Neural crest cell (in vitro differentiated cells): ENCODE measurements at places on chromosomes 12 and 14.

DNA sequence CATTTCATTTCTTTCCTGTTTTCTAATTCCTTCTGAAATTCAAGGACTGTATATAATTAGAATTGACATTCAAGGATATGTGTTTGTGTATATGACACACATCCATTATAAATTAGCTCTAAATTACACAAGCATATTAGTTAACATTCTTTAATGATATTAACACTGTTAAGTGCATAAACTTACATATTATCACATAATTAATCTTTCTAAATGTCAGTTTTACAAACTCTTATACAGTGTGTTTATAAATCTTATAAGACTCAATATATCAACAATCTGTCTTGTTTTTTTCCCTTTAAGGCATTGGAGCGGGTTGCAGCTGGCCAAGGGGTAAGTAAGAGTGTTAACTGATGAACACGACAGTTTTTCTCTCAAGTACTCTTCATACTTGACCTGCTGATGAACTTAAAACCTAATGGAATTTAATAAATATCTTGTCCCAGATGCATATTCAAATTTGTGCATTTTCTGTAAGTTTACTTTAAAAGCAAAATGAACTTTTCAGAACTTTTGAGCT lies 76.1 kb downstream of the METTL25 start:
- DNase-seq, result no peak

DNA sequence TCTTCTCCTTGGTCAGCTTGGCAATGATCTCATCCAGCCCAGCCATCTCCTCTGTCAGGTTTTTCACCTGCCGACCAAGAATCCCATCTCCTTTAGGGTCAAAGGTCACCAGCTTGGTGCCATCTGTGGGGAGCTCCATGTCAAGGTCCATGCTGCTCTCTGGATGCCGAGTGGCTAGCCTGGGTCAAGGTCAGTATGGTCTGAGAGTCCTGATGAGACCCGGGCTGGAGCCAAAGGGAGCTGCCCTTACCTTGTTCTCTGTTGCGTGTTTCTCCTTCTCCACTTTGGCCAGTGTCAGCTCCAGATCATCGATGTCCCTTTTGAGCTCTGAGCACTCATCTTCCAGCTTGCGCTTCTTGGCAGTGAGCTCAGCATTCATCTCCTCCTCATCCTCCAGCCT lies 11.8 kb downstream of the MYH7 start:
- no peak for DNase-seq

DNA sequence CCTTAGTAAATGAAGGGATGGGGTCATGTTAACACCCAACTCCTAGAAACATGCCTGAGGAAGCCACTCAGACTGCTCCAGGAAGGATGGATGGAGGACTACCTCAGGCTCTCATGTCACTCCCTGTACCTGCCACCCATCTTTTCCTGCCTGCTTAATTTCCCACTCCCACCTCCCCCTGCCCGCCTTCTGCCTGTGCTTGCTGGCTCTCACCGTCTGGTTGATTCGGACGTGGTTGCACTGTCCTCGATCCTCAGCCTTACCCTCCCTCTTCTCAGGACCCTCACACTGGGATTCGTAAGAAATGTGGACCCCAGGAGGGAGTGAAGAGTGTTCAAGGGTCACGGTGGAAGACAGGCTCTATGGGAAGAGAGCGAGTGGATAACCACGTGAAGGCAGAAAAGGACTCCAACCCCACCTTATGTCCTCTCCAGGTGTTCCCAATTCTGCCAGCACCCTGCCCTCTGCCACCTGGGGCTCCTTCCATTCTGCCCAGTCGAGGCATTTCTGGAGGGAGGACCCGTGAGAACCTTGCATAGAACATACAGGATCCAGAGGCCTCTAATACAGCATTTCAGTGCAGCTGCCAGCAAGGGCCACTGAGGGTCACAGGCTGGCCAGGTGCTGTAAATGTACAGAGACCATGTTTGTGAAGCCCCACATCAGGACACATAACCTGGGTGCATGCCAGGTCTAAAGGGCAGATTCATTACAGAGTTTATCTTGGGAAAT lies 12.9 kb downstream of the ITGB7 start:
- no peak for DNase-seq

- peak; percentile 53 for DNase-seq
Observed at GRCh38 chr14:55271572-55272298, 514 bp downstream of the FBXO34 start.

- no peak for DNase-seq
Observed at GRCh38 chr14:99677231-99678140, 6.6 kb upstream of the CYP46A1 start.

- DNase-seq, result no peak
Observed at GRCh38 chr12:50926415-50926814, 25.9 kb upstream of the HIGD1C start.

- DNase-seq, result no peak
Observed at GRCh38 chr14:26394150-26394810, 203.6 kb downstream of the NOVA1 start.

DNA sequence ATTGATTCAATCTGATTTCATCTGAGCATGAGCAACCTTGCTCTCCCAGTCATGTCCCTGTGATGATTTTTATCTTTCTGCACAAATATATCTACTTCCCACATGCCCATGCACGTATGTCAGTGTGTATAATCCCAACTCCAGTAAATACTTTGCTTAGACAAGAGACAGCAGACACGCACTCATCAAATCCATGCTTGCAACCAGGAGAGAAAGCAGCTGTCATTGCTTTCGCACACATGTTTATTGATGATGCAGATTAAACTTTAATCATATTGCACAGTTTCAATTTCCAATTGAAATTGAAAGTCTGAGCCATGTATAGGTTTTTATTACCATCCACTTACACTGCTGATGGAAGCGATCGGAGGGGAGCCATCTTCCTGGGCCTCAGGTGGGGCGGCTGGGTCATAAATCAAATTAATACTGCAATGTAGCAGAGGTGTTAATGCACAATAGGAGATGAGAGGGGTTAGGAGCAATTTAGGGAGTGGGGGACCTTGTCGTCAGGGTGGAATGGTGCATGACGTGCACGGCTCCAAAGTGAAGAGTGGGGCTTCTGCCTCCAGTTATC lies 68.6 kb upstream of the SRRM4 start:
- DNase-seq, result no peak

DNA sequence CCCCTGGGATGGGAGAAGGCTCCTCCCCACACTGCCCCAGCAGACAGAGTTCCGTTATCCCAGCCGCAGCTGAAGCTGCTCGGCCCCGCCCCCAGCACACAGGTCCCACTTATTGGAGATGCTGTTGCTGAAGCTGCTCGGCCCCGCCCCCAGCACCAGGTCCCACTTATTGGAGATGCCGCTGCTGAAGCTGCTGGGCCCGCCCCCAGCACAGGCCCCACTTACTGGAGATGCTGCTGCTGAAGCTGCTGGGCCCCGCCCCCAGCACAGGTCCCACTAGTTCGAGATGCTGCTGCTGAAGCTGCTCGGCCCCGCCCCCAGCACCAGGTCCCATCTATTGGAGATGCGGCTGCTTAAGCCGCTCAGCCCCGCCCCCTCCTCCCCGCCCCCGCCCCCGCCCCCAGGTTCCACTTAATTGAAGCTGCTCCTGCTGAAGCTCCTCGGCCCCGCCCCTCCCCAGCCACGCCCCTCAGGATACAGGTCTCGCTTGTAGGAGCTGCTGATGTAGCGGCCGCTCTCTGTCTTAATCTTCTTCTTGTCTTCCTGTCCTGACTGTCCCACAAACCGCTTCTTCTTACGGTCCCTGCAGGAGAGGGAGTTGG lies 12.0 kb downstream of the CFAP73 start:
- peak; percentile 40 for DNase-seq

DNA sequence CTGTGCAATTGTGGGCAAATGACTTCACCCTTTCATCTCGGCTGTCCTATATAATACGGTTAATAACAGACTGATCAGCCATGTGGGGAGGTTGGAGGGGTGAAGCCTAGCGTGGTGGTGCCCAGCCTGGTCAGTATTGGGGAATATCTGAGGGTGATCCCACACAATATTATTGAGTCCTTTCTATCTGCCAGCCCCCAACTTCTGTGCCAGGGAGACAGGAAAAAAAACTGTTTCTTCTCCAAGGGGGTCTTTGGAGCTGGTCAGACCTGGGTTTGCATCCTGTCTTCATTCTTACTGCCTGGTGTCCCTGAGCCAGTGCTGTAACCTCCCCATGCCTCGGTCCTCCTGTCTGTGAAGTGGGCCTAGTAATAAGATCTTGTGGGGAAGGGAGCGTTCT lies 6.5 kb downstream of the CYP46A1 start:
- no peak for DNase-seq

- no peak for DNase-seq
Observed at GRCh38 chr12:31768046-31768445, 39.2 kb upstream of the AMN1 start.

GRCh38 chr12:113609692-113610469 lies 138.2 kb upstream of the LHX5 start:
- DNase-seq, result no peak

DNA sequence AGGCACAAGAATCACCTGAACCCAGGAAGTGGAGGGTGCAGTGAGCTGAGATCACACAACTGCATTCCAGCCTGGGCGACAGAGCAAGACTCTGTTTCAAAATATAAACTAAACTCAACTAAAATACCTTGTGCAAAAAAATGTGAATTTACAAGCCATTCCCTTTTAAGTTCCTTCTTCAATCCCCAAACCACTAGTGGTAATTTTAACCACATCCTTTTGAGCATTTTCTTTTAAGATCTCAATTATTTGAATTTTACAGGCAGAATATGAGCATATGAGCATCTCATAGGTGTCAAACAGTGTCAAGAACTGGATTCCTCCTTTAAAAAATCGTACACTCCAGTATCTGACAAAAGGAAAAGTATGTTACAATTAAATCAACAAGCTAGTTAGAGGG lies 57.0 kb upstream of the NPFF start:
- no peak for DNase-seq

GRCh38 chr14:105864651-105865265 lies 338.4 kb downstream of the TMEM121 start:
- DNase-seq, result no peak

DNA sequence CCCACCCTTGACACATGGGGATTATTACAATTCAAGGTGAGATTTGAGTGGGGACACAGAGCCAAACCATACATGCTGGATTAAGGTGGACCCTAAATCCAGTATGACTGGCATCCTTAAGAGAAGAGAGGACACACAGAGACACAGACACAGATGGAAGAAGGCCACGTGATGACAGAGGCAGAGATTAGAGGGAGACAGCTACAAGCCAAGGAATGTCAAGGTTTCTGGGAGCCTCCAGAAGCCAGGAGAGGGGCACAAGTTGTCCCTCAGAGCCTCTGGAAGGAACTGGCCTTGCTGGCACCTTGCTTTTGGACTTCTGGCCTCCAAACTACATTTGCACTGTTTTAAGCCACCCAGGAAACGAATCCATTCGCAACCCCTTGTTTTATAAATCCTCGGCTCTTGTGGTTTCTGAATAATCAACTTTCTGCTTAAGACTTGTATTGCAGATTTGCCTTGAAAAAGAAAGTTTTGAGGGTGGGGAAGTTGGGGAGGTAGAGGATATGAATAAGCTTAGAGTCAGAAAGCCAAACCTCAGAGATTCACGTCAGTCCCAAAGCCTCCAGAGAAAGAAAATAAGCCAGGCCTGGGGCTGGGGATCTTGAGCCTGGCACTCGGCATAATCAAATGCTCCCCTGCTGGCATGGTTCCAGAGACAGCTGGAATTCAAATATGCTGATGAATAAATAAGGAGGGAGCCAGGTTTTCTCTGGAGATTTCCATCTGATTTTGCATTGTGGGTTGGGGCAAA lies 224.2 kb upstream of the PWP1 start:
- no peak for DNase-seq

DNA sequence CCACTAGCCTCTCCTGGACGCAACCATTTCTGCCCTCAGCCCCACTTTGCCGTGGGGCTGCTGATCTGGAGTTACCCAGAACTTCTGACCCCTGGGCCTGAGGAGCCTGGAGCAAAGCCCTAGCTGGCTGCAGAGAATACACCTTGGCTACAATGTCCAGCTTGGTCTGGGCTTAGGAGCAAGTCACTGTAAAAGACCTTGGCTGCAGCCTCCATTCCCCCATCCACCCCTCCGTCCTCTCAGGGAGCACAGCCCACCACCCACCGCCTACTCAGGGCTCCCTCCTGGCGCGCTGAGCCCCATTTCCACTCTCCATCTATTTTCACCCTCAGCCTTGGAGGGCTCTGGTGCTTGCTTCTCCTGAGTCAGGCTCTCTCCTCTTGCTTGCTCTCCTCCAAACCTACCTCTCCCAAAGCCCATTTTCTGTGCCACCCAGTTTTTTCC lies 42.9 kb downstream of the ERH start:
- DNase-seq, result no peak

DNA sequence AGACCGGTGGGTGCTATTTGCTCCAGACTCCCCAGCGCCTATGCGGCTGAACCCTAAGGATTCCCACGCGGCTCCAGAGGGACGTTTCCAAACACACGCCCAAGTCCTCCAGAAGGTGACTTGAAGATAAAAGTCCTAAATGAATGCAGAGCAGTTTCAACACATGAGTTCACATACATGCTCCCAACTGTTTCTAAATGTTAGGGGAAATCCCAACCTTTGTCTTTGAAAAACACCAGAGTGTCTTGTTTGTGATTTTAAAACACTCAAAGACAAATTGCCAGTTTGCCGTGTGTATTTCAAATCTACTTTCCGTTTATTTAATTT lies 252.9 kb upstream of the SFSWAP start:
- no peak for DNase-seq

GRCh38 chr12:114674251-114675047 lies 9.5 kb downstream of the TBX3 start:
- no peak for DNase-seq

DNA sequence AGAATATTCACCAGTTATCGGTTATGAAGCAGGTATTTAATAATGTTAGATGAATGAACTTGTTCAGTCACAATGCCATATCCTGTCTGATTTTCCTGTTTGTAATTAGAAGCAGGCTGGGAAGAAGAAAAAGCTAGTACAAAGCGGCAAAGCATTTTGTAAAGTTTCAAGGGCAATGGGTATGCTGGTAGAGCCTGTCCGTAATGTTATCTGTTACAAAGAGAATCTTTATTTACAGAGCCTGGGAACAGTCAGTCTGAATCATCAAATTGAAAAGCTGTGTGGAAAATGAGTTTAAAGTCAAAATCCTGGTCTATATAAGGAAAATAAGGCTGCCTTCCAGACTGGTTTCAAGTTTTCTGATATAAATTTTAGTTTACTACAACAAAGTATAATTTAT lies 40.5 kb downstream of the PARP11 start:
- no peak for DNase-seq

DNA sequence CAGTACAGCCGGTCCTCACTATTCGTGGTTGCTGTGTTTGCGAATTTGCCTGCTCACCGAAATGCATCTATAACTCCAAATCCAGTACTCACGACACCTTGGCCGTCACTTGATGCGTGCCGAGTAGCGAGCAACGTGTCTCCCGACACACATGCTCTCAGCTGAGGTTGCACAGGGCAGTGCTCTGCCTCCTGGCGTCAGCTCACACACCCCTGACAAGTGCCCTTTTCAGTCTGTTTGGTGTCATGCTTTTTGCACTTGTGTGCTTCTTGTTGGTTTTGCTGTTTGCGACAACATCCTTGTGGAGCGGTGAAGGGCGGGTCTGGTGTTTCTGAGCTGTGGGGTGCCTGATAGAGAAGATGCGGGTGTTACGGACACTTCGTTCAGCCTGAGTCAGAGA lies 110.4 kb upstream of the RFLNA start:
- no peak for DNase-seq
